ENCODE measurements at places on chromosomes 12 and 14. TPM values are rescaled to one million over a fixed set of nuclear protein-coding genes. Genes with fewer than 3 reads are reported as not detected.

GRCh38 chr12:6084261-6084968 lies 40.1 kb downstream of the VWF start:
- peak; percentile 69 for DNase-seq

DNA sequence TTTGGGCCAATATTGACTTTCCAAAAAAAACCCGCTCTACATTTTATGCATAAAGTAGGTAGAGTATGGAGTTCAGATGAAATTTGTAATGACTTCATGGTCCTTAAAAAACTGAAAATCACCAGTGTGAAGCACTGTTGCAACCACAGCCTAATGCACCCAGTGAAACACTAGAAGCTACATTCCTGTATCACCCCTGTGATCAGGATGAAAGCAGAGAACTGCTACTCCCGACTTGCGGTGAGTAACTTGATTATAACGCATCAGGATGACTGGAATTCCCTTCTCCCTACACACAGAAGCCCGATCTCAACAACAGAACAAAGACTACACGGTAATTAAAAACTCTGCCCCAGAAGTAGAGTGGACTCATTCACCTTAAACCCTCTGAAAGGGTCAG lies 33.8 kb downstream of the SPTB start:
- no peak for DNase-seq

GRCh38 chr12:130680451-130680990 lies 35.6 kb downstream of the RIMBP2 start:
- no peak for DNase-seq

REM2 gene
- 1.0 TPM for total RNA-seq

GRCh38 chr12:6547566-6547965 lies 8.3 kb downstream of the IFFO1 start:
- DNase-seq = no peak

HOXC5 gene
- 0.20 TPM for total RNA-seq

DNA sequence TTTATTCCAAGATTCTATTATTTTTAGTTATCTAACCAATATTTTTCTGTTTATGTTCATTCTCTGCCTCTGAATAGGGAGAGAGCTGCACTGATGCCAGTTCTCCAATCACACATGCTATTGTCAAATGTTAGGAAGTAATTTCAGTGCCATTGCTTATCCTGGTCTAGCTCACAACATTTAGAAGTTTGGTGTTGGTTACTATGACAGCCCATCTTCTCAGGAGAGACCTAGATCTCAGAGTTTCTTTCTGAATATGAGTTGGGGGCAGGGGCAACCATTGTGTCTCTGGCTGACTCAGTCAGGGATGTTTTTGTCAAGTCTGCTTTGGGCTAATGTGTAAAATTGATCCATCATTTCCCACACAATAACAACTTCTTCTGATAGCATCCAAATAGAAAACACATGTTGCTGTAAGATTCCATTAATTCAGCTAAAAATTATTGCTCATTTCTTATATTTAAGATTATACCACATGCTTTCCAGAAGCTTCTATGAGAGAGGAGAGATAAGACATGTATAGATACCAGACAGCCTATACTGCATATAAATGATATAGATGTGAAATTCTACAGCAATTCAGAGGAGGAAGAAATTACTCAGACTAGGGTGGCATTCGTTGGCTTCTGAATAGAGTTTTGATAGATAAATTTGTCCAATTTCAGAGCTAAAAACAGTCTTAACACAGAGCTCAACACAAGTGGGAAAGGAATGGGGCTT lies 64.8 kb downstream of the DACT1 start:
- no peak for DNase-seq

LRRC10 gene
- not detected for total RNA-seq

GRCh38 chr14:77459072-77459723 lies 1.3 kb downstream of the AHSA1 start:
- peak; percentile 63 for DNase-seq

DNA sequence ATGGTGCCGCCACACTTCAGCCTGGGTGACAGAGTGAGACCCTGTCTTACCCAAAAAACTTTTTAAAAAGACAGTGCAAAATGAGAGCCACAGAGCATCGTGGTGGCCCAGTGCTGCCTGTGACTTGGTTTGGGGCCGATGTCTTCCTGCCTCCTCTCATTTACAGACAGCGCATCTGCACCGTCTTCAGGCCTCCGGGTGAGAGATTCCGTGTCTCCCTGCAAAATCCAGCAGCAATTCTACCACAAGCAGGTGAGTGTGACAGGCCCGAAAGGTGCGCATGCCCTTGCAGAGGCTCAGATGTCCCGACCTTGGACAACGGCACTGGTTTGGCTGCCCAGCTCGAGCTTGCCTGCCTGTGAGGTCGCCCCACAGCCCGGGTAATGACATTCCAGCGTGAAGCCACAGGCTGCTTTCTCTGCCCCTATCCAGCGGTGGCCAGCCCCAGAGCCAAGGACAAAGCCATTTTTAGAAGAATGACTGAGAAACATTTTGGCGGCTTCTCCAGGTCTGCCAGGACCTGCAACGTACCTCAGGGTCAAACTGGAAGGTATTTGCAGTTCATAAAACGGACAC lies 70.3 kb upstream of the RFLNA start:
- DNase-seq = no peak

GRCh38 chr14:22502007-22502406 lies 87.0 kb downstream of the DAD1 start:
- no peak for DNase-seq

- DNase-seq = no peak
Measured at GRCh38 chr12:45522227-45522626, 207.3 kb upstream of the ARID2 start.

DNA sequence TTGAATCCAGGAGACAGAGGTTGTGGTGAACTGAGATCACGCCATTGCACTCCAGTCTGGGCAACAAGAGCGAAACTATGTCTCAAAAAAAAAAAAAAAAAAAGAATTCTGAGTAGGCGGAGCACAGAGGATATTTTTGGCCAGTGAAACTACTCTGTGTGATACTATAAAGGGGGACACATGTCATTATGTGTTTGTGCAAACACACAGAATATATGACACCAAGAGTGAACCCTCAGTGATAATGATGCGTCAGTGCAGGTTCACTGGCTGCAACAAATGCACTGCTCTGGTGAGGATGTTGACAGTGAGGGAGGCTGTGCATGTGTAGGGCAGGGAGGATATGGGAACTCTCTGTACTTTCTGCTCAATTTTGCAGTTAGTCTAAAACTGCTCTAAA lies 24.2 kb downstream of the FBXO21 start:
- DNase-seq = no peak

EML5 gene
- total RNA-seq = 0.52 TPM

DNA sequence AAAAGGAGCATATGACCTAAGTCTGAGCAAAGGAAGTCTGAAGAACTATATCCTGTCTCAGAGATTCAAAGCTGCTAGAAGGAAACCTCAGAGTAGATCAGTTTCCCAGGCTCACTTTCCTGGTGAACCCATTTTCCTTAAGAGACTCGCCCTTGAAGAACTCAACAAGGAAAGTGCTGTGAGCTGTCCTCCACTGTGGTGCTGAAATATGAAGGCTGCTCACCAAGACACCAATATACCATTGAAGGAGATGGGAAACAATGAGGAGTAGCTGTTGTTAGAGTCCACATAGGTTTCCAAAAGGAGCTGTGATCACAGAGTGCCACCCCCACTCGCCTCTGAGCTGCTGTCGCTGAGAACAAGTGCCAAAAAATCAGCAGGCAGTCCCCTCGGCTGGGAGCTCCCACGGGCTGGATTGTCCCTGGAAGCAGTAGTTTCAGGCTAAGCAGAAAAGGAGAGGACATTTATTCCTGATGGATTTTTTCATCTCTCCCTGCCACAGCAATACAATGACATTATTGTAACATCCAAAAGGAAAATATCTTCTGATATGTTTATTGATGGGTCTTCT lies 282.1 kb downstream of the RPS29 start:
- DNase-seq = peak; percentile 1

DNA sequence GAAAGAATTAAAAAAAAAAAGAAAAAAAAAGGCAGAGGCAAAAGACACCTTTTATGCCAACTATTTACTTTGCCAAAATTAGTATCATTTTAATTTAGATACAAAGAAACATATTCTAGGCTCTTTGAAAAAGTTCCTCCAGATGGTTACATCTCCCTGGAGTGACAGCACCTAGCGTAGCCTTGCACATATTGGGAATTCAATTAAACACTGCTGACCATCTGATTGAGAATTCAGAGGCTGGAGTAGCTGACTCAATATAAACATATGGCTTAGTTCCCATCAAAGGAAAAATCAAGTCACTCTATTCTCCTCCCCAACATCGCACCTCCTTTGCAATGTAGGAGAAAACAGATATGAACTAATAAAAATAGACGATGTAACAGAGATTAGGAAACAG lies 36.4 kb downstream of the ANKS1B start:
- no peak for DNase-seq

GRCh38 chr12:116130431-116130830 lies 147.1 kb downstream of the MED13L start:
- DNase-seq = no peak

RNF212B gene
- not detected for total RNA-seq

DNA sequence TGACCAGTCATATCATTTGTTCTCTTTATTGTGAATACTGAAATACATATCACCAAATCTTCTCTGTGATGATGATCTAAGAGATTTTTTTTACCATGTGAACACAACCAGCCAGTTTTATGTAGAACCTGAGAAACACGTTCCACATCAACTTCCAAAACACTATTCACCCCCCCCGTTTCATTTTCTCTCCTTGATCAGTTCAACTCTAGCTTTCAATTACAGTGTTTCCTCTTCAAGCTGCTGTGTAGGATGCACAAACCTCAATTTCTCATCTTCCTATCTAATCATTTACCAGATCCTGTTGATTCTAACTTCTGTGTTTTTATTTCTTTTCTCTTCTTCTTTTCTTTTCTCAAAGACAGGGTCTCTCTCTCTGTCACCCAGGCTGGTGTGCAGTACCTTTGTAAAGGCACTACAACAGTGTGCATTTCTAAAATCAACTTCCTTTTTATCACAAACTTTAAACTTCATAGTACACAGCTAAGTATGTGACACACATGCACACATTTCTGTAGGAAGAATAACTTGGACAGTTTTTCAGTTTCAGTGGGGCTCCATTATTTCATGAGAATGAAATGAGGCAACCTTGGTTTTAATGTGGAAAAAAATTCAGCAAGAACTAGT lies 149.9 kb upstream of the FBXO33 start:
- no peak for DNase-seq

KLRB1 gene
- not detected for total RNA-seq

KRT74 gene
- total RNA-seq = not detected

DNA sequence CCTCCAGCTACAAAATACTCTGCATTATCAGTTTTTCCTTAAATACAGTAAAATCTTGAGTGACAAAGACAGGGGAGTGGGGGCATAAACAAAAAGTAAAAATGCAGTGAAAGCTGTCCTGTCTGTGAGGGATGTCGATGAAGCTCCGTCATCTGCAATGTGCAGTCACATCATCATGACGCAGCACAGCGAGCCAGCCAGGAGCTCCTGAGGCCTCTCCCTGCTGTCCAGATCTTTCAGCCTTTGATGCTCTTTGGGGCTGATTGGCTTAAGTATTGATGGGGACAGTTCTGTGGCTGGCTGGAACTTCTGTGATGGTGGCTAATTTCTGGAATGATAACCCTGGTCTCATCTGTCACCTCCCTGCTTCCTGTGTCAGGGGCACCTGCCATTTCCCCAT lies 54.6 kb upstream of the TRAF3 start:
- DNase-seq = no peak

DNA sequence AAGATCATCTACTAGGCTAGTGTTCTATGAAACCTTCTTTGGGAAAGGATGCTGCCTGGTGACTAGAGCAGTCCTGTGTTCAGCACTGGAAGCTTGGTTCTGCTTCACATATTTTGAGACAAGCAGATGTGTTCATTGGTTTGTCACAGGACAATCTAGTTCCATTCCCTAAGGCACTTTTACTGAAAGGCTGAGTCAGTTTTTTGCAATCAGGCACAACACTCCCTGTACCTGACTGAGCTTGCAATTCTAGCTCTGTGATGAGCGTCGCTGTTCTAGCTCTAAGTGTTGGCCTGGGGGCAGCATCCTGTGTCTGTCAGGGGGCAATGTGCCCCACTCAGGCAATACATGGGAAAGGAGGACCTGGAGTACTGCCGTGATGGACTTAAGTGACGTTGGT lies 144.4 kb downstream of the CAND1 start:
- no peak for DNase-seq

TAS2R20 gene
- 3.3 TPM for total RNA-seq

- no peak for DNase-seq
Measured at GRCh38 chr12:76942267-76942666, 63.4 kb upstream of the CSRP2 start.

EML1 gene
- total RNA-seq = 4.7 TPM

STYK1 gene
- 8.4 TPM for total RNA-seq

DNA sequence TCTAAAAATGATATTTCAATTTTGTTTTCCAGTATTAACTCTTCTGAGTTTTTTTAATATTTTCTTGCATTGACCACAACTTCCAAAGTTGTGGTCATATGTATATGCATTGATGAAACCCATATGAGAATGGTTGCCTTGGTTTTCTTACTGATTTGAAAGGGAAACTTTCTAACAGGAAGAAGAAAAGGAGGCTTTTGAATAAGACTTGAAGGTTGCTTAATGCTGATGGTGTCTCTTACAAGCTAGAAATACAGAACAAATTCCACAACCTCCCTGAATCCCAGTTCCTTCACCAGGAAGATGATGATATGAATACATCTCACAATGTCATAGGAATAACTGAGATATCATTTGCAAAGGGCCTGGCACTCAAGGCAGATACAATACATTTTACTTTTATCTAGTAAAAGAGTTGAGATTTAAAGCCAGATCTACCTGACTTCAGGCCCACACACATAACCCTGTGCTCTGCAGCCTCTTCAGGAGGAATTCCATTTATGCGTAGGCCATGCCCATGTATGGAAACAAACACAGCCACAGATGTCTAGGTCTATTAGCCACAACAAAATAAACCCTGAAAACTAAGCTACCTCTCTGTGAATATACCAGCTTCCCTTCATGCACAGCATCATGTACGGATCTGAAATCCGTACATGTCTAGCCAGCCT lies 165.4 kb upstream of the PLEKHG7 start:
- no peak for DNase-seq

Data from Calu3 (cell line).